ENCODE measurements at places on chromosomes 4 and X.

- DNase-seq = no peak
These were observed 38.1 kb upstream of the NOCT start for GRCh38 chr4:138977524-138977923.

- no peak for DNase-seq
These were observed 136.5 kb downstream of the PRKX start for GRCh38 chrX:3576886-3577501.

DNA sequence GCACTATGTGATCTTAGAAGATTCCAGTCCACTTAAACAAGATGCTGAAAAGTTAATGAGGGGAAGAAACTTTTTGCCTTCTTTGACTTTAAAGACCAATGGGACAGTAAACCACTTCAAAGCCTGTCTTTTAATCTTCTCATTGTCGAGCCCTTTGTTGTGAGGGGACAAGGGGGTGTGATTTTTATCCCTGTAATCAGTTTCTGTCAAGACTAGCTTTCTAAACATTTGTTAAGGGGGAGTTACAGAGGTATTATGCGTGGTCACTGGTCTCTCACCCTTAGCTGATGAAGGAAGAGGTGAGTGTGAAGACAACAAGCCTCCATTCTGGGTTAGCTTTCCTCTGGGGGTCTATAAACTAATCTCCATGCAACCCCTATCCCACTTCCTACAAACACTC is 409.3 kb downstream of the ARHGAP24 start:
- DNase-seq = no peak

GRCh38 chrX:47579537-47579936 is 2.7 kb upstream of the TIMP1 start:
- DNase-seq = no peak

DNA sequence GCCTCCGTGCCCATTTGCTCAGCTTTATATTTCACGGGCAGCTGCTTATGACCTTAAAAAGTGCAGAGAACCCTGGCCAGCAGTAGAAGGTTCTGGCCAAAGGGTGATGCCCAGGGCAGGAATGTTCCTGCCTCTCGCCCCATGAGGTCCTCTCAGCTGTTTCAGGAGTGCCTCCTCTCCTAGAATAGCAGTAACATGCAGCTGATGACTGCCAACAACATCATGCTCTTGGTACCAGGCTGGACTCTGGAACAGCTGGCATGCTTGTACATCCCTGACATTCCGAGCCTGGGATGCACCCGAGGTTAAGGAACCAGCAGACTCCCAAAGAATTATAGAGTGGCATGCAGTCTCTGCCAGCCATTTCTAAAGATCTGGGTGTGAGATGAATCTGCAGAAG is 11.7 kb upstream of the TENM3 start:
- no peak for DNase-seq

- DNase-seq = no peak
These were observed 116.1 kb downstream of the FAM53A start for GRCh38 chr4:1567808-1568581.

DNA sequence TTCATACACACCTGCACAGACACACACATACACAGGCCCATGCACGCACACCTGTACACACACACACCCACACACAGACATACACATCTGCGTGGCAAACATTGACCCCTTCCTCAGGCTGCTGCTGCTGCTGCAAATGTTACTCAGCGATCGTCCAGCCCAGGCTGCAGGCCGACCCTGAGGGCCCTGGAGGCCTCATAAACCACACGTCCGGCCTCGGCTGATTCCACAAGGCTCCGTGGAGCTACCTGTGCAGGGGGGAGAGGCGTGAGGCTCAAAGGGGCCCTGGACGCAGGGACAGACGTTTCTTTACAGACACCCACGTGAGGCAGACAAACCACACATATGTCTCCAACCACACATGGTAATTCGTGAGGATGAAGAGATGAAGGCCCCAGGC is 53.9 kb upstream of the PPP2R3B start:
- no peak for DNase-seq

DNA sequence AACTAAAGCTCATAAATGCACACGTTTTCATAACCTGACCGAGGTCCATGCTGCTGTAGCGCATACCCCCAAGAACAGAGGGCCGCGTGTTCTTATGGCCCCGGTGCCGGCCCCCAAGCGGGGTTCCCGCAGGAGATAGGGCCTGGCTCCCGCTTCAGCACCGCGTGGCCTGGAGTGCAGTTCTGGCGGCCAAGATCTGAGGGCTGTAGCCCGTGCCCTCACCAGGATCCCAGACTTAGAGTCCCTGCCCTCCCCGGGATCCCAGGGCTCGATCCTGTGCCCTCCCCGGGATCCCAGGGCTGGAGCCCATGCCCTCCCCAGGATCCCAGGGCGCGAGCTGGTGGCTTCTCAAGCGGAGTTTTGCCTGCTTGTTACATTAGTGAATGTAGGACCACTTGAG is 1.0 kb upstream of the GRPEL1 start:
- DNase-seq = no peak

DNA sequence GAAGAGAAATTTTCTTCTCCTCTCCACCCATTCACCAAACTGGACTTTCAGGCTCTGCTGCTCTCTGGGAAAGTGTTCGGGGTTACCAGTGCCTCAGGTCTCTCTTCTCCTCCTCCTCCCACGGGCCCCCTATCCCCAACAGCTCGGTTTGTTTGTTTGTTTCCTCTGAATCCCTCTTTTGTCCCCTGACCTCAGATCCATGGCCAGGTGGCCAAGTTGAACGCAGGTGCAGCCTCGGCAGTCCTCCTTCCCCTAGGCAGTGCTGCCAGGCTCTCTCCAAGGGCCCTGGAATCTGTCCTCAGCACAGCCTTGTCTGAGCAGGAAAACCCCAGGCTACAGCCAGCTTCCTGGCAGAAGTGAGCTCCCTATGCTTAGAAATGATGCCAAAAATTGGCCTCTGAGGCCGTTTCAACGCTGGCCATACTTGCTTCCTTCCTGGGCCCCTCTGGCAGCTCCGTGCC is 60.0 kb downstream of the FHDC1 start:
- DNase-seq = no peak

DNA sequence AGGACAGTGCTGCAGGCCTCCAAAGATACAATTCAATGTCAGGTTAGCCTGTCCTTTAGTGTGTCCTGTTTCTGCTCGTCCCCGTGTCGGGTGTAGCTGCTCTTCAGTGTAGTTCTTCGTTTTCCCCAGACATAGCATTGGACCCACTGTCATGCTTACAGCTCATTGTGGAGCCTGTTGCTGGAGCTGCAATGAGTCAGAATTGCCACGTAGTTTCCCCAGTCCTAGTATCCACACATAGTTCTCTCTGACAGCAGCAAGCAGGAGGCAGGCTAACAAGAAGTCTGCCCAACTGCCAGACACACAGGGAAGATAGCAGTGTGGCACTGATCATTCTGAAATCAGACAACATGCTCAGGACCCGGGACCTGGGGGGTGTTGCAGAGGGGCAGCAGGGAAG is 49.2 kb downstream of the MOSPD2 start:
- no peak for DNase-seq

GRCh38 chrX:13695601-13696115 is 6.7 kb downstream of the RAB9A start:
- DNase-seq = no peak

DNA sequence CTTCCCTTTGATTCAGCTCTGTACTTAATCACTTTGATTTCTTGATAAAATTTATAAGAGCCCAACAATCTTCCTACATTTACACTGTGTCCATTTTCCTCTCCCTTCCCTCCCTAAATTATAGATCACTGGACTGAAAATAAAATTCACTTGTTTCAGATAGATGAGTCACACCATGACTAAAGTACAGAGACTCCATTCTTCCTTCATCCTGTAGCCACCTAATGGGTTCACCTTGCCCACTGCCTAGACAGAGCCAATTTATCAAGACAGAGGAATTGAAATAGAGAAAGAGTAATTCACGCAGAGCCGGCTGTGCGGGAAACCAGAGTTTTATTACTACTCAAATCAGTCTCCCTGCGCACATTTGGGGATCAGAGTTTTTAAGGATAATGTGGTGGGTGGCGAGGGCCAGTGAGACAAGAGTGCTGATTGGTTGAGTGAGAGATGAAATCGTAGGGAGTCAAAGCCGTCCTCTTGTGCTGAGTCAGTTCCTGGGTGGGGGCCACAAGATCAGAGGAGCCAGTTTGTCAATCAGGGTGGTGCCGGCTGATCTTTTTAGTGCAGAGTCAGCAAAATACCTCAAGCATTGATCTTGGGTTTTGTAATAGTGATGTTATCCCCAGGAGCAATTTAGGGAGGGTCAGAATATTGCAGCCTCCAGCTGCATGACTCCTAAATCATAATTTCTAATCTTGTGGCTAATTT is 71.3 kb upstream of the MED14 start:
- no peak for DNase-seq

DNA sequence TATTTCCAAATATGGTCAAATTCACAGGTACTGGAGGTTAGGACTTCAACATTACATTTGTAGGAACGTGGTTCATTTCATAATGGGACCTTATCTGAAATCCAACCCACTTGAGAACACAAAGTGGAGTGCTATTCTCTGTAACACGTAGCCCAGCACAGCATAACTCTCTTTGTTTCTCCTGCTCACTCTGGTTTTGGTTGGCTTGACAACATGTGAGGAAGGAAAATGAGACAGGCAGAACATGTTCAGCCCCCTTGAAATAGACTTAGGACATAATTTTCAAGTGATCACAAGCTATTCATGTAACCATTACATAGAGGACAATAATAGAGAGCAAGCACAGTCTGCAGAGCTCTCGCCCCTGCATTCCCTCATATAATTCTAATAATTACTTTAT is 115.1 kb upstream of the SMIM10 start:
- no peak for DNase-seq

GRCh38 chr4:175807547-175807946 is 4.5 kb downstream of the GPM6A start:
- no peak for DNase-seq

- peak; percentile 1 for DNase-seq
These were observed 15.0 kb downstream of the RGN start for GRCh38 chrX:47093248-47093647.

DNA sequence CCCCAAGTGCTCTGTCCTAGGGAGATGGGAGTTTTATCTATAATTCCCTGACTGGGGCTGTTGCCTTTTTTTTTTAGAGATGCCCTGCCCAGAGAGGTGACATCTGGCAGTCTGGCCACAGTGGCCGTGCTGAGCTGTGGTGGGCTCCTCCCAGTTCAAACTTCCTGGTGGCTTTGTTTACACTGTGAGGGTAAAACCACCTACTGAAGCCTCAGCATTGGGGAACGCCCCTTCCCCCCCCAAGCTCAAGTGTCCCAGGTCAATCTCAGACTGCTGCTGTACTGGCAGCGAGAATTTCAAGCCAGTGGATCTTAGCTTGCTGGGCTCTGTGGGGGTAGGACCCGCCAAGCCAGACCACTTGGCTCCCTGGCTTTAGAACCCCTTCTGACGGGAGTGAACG is 38.3 kb upstream of the CBLL2 start:
- DNase-seq = no peak

DNA sequence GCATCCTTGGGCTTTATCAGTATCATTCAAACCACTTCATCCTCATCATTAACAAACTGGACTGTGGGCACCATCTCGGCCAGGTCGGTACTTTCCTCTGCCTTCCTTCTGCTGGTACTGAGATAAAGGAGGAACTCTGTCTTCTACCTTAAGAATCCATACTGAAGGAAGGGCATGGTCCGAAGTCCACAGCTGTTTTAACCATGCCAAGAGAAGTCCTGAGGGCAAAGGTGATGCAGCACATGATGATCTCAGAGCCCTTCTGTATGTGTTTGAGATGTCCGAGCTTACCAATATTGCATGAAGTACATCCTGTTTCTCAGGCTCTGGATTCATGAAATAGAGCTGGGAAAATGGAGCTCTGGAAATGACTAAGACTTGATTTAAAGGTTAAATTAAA is 125.5 kb upstream of the STS start:
- DNase-seq = no peak

DNA sequence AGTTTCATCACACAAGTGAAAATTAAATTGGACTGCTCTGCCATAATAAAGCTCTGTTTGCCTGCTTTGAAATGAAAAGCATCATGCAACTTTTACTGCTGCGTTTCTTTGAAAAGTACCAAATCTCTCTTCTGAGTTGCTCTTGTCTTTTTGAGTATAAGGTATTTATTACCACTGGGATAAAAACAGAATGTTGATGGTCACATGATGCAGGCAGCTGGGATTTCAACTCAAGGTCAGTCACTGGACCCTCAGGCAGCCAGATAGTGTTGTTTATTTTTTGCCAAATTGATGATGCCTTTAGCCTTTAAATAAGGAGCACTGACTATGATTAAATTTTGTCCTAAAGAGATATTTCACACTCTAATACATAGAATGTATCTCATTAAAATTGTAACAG is 32.7 kb downstream of the DMD start:
- DNase-seq = no peak

DNA sequence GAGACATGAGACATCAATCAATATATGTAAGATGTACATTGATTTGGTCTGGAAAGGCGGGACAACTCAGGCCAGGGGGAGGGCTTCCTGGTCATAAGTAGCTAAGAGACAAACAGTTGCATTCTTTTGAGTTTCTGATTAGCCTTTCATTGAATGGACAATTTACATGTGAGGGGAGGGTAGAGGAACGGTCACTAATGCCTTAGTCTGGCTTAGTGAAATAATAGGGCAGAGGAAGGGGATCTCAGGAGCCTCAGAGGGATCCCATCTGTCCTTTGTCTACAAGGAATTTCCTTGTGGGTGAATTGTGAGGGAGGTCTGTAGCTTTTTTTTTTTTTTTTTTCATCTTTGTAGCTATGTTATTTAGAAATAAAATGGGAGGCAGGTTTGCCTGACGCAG is 88.3 kb downstream of the GK start:
- DNase-seq = no peak

DNA sequence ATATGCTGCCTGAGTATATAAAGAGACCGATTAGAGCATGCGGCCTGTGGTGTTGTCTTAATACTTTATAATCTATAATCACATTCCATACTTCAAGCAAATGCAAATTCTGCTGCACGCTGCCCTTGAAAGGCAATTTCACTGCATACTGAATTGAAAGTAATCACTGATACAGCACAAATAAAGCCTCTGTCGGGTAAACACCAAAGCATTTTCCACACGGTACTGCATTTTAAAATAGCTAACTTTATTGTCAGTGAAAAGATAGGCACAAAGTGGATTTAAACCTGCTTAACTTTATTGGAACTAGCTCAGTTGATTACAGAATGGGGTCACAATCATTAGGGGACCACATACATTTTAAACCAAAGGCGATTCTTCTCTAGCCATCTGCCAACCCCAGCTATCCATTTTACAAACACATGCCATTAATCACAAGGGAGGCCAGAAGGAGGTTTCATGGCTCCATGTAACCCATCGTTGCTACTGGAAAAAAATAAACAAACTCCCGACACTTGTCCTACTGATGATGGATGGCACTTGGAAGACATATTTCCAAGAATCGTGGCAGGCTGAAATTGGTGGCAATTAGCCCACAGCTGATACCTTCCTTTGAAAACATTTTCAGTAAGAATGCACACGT is 65.9 kb downstream of the AMOT start:
- no peak for DNase-seq

Measured in Panc1 (cell line).